ENCODE measurements at places on chromosomes 1 and 21.

DNA sequence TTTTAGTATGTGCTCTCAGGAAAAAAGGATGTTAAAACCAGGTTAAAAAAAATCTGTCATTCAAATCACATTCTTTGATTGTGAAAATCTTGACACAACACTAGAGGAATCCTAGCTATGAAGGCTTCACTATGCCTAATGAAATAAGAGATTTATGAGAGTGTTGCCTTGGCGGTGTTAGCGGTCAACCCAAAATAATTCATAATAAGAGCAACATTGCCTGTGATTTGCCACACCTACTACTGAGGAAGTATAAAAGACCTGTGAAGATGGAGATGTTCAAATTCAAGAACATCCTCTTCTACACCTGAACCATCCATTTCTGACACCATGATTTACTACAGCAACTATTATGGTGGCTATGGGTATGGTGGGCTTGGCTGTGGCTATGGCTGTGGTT, at the start of gene KRTAP20-1:
KRTAP20-1 (plus strand) TSS at position 301 of the 400 bp plus-strand sequence; CDS start at position 331, 30 bp downstream.
- no peak for DNase-seq

DNA sequence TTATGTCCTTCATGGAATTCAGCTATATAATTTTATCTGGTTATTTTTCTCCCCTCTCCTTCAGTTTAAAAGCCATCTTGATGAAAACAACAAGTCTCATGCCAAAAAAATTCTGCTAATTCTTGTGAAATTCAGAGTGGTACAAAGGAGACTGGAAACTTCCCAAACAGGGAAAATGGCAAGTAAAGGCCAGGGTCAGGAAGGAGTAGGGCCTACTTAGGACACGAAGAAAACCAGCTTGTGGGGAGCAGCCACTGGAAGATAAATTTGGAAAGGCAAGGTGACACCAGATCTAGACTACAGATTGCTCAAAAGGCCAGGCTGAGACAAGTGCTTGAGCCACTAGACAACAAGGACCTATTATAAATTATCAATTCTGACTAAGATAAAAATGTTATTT, 6.4 kb downstream of the TSTD1 start:
- no peak for DNase-seq

DNA sequence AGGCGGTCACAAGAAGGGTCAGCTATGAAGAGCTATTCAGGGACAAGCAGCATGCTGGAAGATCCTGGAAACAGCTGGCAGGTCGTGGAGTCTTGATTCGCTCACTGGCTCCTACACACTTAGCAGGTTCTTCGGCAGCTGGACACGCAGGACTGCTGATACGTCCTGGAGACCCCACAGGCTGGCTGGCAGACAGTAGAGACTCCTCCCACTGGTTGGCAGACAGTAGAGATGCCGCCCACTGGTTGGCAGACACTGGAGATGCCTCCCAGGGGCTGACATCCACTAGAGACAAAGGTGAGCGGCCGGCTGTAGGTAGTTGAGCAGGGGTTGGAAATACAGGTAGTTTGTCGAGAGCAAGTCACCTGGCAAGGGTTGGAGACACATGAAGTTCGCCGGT, 466 bp downstream of the KRTAP11-1 start:
- no peak for DNase-seq

- DNase-seq = no peak
These were observed 108.7 kb downstream of the TSEN15 start for GRCh38 chr1:184160236-184160635.

GRCh38 chr1:230197644-230198567, 130.9 kb downstream of the GALNT2 start:
- no peak for DNase-seq
